Stimulated activated naive CD4-positive, alpha-beta T cell treated with Interleukin-2 at 50 U/mL for 16 hours (primary cell): ENCODE measurements at places on chromosomes 1 and 21.

DNA sequence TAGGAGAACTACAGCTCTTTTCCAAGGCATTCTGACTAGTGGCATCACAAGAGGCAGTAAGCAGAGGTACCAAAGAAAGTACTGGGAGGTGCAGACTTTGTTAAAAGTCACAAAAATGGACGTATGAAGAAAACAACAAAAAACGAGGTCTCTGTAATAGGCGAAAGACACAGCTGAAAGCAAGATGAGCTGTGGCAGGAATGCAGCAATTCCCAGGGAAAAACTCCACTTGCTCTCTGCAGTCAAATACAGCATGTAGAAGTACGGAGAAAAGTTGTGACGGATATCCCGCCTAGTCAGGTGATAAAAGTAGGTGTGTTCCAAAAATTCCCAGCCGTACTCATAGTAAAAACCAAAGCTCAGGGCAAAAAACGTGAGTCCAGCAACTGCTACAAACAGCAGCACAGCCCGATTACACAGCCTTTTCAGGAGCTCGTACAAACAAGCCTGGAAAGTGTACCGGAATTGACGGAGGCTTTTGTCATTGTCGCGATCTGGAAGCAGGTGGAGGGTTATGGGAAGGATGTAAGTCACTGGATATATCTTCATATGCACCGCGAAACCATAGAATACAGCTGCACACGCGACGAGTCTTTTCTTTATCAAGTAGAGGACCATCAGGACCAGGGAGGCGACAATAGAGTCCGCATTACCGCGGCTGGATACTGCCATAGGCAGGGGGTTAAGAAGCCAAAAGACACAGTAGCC lies 979 bp downstream of the PIGM start:
- DNase-seq: no peak

GRCh38 chr1:162952956-162953355 lies 92.0 kb upstream of the CCDC190 start:
- DNase-seq: no peak

DNA sequence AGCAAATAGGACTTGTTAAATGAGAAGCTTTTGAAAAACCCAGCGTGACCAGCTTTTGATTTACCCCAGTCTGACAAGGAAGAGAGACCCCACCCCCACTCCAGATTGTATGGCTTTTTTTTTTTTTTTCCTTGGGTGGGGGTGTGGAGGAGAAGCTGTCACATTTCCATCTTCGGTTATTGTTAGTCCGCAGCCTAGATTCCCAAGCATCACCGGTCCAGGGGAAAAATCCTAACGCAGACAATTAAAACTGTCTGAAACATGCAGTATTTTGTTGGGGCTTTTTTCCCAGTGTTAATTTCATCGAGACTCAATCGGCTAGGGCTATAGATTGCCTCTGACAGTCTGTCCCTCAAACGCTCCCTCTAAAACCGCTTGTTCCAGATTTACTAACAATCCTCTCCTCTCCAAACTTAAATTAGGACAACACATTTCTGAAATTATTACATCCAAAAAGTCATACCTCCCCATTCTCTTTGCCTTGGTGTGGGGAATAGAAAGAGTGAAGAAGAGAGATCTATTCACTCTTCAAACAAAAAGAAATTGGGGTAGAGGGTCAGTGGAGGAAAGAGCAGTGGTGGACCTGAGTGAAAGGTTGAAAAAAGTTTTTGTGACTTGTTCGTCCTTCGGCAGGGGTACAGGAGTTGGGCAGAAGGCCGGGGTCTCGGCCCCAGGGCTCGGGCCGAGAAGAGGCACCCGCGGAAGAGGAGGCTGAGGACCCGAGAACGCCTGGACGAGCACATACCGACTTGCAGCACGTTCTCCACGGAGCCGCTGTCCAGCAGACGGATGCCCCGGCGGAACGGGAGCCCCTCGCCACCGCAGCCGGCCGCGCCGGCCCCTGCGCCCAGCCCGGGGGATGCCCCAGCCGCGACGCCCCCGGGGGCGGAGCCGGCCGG lies 1.1 kb downstream of the ZSWIM5 start:
- peak; percentile 4 for DNase-seq

GRCh38 chr1:197911857-197912696 lies 5.1 kb upstream of the LHX9 start:
- DNase-seq: no peak

DNA sequence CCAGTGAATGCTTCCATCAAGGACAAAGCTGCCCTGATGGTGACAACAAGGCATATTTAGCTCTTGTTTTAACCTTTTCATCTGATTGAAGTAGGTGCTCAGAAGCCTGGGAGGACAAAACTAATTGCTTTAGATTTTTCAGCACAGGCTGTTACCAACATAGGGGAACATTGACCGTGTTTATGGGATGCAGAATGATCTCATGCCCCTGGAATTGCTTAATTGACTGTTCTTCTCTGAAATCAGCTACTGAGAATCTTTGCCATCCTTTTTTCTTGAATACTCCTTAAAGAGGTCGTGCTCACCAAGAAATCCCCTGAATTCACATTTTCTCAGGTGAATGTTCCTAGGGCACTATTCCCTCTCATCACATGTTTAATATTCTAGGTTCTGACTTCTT lies 95.9 kb upstream of the CCDC190 start:
- no peak for DNase-seq

- DNase-seq: no peak
Observed at GRCh38 chr1:228420968-228421826, 4.5 kb upstream of the TRIM17 start.
